ENCODE measurements at places on chromosomes 5 and 9. TPM values are rescaled to one million over a fixed set of nuclear protein-coding genes. Genes with fewer than 3 reads are reported as not detected.

Gene AQP3
- 5.3 TPM for polyA plus RNA-seq

Gene FAXDC2
- 14.0 TPM for polyA plus RNA-seq

Gene SPINK6
- not detected for polyA plus RNA-seq

Gene PARP8
- 7.7 TPM for polyA plus RNA-seq

Gene ST8SIA4
- polyA plus RNA-seq: 4.6 TPM

Gene MROH2B
- 0.10 TPM for polyA plus RNA-seq

Gene FOXI1
- not detected for polyA plus RNA-seq

Gene CDX1
- polyA plus RNA-seq: 0.24 TPM

Gene SLC34A1
- polyA plus RNA-seq: not detected

Gene ENTREP1
- 41.9 TPM for polyA plus RNA-seq

Gene ADAMTS2
- 33.0 TPM for polyA plus RNA-seq

Gene FAM193B
- polyA plus RNA-seq: 49.7 TPM

Gene PLAC8L1
- 0.73 TPM for polyA plus RNA-seq

Gene TMC1
- 0.59 TPM for polyA plus RNA-seq

Gene SNX2
- 44.7 TPM for polyA plus RNA-seq

Gene UNC5A
- polyA plus RNA-seq: 1.7 TPM

Gene TRAF1
- 4.3 TPM for polyA plus RNA-seq

Gene IL9
- polyA plus RNA-seq: not detected

Gene ALDH1A1
- polyA plus RNA-seq: 35.0 TPM

Gene SNCAIP
- 8.8 TPM for polyA plus RNA-seq

Gene C9
- polyA plus RNA-seq: 0.22 TPM

Gene NACC2
- polyA plus RNA-seq: 15.2 TPM

- no peak for DNase-seq
These were observed 139.1 kb downstream of the TMEM38B start for GRCh38 chr9:105833271-105833975.

GRCh38 chr9:70121818-70122436 is 78.3 kb downstream of the MAMDC2 start:
- no peak for DNase-seq

- no peak for DNase-seq
These were observed 5.9 kb upstream of the ERAP2 start for GRCh38 chr5:96870094-96871026.

- no peak for DNase-seq
These were observed 11.6 kb upstream of the SFXN1 start for GRCh38 chr5:175466700-175467318.

DNA sequence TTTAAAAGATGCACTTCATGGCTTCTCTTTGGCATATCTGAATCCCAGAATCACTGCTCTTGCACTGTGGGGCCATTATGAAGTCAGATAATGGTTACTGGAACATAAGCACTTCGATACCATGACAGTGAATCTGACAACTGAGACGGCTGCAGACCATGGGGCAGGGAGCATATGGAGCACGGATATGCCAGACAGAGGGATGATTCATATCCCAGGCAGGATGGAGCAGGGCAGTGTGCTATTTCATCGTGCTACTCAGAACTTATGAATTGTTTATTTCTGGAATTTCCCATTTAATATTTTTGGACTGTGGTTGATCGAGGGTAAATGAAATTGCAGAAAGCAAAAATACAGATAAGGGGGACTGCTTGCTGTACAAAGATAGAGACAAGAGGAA is 145.0 kb downstream of the EGFLAM start:
- DNase-seq: no peak

- DNase-seq: no peak
These were observed 127.8 kb downstream of the FOCAD start for GRCh38 chr9:20811872-20812271.

GRCh38 chr9:4381744-4382143 is 81.9 kb upstream of the GLIS3 start:
- no peak for DNase-seq

GRCh38 chr5:36414869-36415282 is 113.2 kb upstream of the RANBP3L start:
- DNase-seq: no peak

DNA sequence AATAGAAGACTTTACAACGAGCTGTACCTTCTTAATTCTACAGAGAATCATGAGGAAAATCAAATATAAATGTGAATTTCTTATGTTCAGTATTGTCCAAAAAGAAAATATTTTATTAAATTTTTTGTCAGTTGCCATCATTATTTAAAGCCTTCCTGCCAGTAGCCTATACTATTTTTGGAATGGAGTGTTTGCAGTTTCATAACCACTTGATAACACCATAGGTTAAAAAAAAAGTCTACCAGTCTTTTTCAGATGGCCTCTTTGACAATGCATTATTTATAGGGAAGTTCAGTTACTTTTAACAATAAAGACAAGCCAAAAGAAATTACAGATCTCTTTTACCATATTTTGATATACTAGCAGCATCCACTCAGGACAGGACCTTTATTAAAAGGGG is 80.3 kb upstream of the CCDC152 start:
- no peak for DNase-seq

GRCh38 chr9:133098104-133098754 is 22.8 kb downstream of the RALGDS start:
- DNase-seq: no peak

GRCh38 chr9:108058135-108058814 is 568.7 kb upstream of the KLF4 start:
- no peak for DNase-seq

DNA sequence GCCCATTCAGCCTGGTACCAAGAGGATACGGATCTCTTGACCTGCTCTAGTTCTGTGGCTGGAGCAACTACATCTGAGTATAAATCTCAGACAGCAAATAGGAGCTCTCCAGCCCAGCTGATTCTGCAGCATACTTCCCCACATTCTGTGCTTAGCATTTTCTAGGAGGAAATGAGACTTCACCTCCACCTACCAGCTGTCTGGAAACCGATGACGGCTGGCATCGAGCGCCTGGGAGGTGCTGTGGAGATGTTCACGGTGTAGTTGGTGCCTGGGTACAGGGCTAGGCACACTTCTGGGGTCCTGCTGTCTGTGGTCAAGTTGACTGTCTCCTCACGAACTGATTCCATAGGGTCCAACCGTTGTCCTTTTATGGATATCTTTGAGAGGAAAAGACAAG is 63.6 kb downstream of the SUSD1 start:
- no peak for DNase-seq

GRCh38 chr9:76570826-76571225 is 111.8 kb downstream of the GCNT1 start:
- DNase-seq: no peak

DNA sequence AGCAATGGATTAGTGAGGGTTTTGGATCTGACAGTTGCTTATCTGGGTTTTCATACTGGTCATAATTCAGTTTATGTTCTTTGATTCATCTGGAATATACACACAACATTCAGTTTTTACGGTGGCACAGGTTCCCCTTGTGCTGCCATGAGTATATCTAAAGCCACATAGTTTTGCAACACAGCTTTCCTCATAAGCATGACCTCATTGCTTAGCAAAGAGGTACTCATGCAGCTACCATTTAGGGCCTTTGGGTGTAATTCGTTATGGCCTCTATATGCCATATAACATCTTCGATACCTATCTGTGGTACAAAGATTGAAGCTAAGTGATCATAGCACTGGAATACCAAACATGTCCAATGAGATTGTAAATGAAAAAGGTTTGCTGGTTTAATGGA is 2.9 kb upstream of the RBM22 start:
- no peak for DNase-seq

DNA sequence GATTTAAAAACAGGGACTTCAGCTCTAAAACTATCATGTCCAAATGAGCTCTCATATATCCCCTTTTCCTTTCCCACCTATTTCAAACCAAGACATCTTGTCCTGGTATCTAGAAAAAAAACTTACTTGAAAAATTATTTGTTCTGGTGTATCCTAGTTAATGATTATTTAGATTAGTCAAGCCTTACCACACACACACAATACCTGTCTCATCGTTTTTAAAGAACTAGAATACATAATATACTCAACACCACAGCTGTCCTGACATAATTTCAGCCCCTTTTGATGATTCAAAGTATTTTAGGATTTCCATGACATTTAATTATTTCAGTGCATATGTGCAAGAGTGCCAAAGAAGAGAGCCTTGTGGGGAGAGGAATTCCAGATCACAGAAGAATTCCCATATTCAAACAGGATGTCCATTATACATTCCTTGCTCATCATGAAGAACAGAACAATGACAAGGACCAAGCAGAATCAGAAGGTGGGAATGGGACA is 233.7 kb downstream of the SMARCA2 start:
- no peak for DNase-seq

DNA sequence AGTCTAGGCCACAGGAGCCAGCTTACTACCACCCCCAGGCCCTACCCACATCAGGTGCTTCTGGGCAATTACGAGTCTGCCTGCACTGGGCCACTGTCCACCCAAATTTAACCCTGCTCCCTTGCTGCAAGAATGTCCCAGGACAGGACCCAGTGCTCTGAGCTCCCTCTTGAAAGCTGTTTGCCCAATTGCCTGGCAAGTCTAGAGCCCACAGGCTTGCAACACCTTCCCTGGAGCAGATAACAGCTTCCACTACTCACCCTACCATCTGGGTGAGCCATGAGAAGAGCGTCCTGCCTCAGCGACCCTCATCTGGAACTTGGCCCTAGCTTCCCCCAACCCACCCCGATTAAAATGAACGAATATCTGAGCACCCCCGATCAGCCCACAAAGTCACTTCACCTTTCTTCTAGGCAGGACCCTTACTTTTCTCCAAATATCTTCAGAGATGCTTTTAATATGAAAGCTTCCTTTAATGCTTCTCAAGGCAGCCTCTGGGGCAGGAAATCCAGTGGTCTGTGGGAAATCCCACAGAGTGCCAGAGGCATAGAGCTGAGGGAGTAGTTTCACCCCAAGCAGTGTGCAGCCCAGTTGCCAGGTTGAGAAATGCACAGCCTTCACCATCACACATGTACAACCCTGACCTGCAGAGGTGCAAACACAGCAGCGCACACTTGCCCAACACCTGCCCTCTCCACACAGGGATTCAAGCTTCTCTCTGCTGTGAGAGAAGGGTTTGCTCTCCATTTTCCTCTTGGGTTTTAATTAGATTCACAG is 10.6 kb downstream of the ACSL6 start:
- no peak for DNase-seq

DNA sequence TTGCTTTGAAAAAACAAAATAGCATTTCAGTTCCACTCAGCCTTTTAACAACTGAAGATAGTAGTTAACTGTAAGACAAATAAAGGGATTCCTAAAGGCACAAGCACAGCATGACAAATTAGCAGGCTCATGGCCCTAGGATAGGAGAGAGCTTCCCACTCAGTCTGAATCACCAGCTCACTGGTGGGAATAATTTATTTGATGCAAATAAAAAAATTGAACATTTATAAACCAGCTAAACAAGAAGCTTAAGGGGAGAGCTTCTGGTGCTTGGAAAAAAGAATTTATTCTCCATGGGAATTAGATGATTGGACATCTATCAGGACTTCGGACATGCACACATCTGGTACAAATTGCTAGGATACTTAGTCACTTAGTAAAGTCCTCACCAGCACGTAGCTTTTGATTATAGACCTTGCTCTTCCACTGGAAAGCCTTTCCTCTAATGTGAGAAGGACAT is 294.1 kb upstream of the TNC start:
- no peak for DNase-seq

DNA sequence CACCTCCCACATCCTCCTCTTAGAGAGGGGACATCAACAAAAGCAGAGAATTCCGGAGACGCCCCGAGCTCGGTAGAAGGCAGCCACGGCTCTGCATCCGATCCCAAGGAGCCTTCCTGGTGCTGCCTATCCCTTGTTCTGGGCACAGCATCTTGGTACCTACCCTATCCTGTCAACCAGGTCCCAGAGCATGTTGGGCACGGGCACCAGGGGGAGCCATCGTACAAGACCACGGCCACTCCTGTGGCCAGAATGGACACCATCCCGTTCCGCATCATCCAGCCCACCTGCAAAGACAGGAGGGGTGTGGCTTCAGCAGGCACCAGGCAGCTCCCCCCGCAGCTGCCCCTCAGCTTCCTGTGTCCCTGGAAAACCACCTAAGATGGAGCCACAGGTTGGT is 62.7 kb upstream of the ZNF354A start:
- DNase-seq: no peak

DNA sequence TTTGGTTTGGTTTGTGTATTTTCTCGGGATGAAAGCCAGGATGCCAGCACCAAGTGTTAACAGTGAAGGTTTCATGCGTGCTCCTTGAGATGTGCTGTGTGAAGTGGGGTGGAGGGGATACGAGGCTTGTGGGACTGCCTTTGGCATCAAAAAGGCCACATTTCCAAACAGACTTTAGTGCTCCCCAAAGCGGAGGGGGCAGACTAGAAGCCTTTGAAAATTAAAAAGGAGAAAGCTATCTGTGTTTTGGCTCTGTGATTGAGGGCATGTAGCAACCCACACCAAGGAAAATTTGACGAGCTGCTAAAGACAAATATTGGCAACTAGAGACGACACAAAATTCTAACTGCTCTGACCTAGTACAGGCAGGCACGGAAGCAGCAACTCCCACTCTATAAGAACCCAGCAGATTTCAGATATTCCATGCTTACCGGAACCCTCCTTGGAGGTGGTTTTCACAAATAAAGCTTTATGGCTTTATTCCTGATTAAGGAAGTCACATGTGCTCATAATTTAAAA is 154.5 kb downstream of the ARSB start:
- DNase-seq: no peak

DNA sequence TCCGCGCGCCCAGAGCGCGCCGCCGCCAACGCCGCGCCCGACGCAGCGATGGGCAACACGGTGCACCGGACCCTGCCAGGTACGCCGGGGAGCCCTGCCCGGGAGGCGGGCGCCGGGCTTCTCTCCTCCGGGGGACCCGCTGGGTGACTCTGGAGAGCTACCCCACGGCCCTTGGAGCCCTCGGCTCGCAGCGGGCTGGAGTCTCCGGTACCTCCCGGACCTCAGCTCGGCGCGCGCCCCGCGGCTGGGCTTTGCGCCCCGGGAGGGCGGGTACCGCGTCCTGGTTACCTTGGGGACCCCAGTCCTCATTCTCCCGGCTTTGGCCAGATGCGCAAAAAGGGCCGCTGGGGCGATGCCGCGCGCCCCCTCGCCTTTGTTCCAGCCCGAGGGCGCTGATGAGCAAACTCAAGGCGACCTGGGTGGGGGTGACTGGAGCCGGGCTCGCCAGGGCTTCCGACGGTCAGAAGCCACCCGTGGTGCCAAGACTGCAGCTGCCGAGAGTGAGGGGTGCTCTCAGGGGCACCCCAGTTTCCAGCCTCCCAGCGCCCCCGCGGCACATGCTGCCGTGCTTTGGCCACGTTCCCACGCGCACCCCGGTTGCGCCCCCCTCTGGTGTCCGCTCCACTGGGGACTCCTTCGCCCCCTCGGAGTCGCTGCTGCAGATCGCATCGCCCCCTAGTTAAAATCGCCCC is 442 bp downstream of the NEURL1B start:
- no peak for DNase-seq

DNA sequence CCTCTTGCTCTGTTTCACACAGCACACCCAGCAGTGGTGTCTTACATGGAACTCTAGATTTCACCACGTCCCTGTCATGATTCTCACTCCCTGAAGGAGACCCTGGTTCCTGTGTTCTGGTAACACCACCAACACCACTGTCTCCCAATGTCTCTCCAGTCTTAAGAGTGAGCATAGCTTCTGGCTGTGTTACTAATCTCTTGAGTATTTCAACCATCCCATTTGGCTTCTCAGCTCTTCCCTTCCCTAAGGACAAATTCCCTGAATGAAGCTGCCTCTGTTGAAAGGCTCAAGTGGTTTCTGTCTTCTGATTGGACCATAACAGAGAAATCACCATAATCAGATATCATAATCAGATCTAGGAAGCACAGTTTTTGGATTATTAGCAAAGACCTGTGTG is 311.8 kb downstream of the DNAH5 start:
- DNase-seq: no peak

- no peak for DNase-seq
These were observed 639.0 kb upstream of the TYRP1 start for GRCh38 chr9:12054235-12054634.

- DNase-seq: no peak
These were observed 113.1 kb downstream of the KDM4C start for GRCh38 chr9:6870650-6871477.
